ENCODE measurements at places on chromosomes 3 and 15. TPM values are rescaled to one million over a fixed set of nuclear protein-coding genes. Genes with fewer than 3 reads are reported as not detected.

- H3K36me3 ChIP-seq = no peaks in the 10 kb centered on the region
- peaks cover 20% of the 10 kb centered on the region for H3K27me3 ChIP-seq
- DNase-seq = peak; percentile 78
- H3K4me1 ChIP-seq = peaks cover 6% of the 10 kb centered on the region
- peak overlapping the region; percentile 77 for H3K4me3 ChIP-seq
Measured at GRCh38 chr15:29568840-29569532, 253.3 kb downstream of the TJP1 start.

- no peaks in the 10 kb centered on the region for H3K4me1 ChIP-seq
- no peaks in the 10 kb centered on the region for H3K27me3 ChIP-seq
- no peak overlapping the region for H3K27ac ChIP-seq
- no peak for DNase-seq
Measured at GRCh38 chr3:165784337-165784736, 52.9 kb downstream of the BCHE start.

Gene TRH
- total RNA-seq = 0.29 TPM

Gene EEFSEC
- total RNA-seq = 15.3 TPM

DNA sequence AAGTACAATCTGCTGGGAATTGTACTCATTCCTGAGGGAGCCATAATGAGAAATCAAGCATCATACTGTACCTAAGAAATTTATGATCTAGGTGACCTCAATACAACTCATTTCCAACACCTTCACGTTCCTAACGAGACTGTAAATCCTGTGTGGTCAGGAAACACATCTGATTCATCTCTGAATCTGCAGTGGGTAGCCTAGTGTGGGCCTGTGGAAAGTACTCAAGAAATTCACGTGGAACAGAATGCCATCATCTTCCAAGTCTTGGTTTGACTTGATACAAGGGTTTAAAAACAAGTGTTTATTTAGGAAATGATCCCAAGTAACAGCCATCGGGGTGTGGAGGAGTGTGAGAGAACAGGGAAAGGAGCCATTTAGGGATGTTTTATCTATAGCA is 568.9 kb downstream of the EDEM1 start:
- H3K27ac ChIP-seq = no peak overlapping the region
- H3K36me3 ChIP-seq = no peaks in the 10 kb centered on the region
- no peaks in the 10 kb centered on the region for H3K27me3 ChIP-seq

DNA sequence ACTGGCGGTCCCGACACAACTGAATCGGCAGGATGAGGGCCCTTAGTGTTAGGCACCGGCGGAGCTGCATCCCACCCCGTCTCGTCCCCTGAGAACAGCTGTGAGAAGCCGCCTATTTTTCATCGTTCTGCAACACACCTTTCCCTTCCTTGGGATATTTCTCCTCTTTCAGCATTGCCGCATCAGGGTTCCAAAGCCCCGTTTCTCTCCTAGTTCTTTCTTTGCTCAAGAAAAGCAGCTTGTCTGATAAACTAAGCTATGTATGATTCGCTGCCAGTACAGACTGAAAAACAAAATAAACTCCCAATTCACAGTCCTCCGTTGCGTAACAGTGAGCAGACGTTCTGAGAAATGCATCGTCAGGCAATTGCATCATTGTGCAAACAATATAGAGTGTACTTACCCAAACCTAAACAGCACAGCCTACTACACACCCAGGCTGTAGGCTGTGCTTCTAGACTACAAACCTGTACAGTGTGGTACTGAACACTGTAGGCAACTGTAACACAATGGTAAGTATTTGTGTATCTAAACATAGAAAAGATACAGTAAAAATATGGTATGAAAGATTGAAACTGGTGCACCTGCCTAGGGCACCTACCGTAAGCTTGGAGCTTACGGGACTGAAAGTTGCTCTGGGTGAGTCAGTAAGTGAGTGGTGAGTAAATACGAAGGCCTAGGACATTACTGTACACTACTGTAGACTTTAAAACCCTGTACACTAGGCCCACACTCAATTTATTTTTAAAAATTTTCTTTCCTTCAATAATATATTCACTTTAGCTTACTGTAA is 8.9 kb upstream of the ADAMTS17 start:
- no peak for DNase-seq
- H3K36me3 ChIP-seq = no peaks in the 10 kb centered on the region
- H3K4me3 ChIP-seq = no peak overlapping the region
- no peaks in the 10 kb centered on the region for H3K4me1 ChIP-seq

DNA sequence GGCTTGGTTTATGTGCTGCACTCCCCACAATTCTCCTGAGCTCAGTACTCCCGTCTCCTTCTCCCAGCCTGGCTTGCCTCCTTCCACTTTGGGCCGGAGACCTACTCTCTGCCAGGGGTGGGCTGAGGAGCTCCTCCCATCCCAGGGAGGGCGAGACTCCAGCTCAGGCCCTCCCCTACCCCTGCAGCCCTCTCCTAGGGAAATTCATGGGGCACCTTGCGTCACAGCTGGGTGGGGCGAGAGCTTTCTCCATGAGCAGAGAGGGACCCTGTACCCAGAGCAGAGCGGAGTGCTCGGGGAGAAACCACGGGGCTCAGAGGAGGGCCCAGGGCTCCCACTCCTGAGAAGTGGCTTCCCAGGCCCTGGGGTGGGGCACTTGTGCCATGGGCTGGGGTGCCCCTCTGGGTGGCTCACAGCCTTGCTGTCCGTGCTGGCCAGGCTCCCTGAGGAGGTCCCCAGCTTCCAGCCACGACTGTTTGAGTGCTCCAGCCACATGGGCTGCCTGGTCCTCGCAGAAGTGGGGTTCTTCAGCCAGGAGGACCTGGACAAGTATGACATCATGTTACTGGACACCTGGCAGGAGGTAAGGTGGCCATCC is 13.3 kb downstream of the VILL start:
- no peak for DNase-seq
- no peaks in the 10 kb centered on the region for H3K36me3 ChIP-seq
- H3K4me1 ChIP-seq = no peaks in the 10 kb centered on the region
- no peaks in the 10 kb centered on the region for H3K27me3 ChIP-seq
- H3K4me3 ChIP-seq = no peak overlapping the region

DNA sequence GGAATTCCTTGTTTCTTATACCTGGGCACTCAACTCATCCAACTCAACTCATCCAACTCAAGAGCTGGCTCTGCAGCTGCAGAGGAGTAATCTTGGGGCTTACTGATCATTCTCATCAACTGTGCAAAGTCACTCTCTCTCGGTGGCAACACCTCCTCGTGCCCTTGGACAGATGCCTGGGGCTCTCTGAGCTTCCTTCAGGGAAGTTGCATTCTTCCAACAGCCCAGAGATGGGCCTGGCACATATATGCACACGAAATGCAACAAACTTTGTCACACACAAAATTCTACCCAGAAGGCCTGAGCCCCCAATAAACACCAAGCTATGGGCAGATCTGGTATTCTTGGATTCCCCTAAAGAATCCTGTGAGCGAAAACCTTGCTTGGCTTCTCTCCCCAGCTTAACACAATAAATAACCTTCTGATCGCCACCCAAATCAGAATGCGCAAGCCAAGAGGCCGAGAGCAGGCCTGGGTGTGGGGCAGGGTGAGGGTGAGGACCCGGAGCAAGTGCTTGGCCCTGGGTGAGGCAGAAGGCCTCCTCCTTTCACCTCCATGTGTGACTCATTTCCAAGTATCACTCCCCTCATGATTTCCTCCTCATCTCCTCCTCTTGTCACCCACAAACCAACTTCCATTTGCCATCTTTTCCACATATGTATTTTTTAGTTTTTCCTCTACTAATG is 15.4 kb downstream of the TGM5 start:
- no peaks in the 10 kb centered on the region for H3K27me3 ChIP-seq
- H3K4me1 ChIP-seq = no peaks in the 10 kb centered on the region
- no peak for DNase-seq
- H3K36me3 ChIP-seq = no peaks in the 10 kb centered on the region
- no peak overlapping the region for H3K27ac ChIP-seq

- H3K36me3 ChIP-seq = peaks cover 61% of the 10 kb centered on the region
- no peaks in the 10 kb centered on the region for H3K27me3 ChIP-seq
- no peaks in the 10 kb centered on the region for H3K4me1 ChIP-seq
- DNase-seq = no peak
- no peak overlapping the region for H3K4me3 ChIP-seq
Measured at GRCh38 chr15:70669006-70669602, 94.3 kb downstream of the UACA start.

DNA sequence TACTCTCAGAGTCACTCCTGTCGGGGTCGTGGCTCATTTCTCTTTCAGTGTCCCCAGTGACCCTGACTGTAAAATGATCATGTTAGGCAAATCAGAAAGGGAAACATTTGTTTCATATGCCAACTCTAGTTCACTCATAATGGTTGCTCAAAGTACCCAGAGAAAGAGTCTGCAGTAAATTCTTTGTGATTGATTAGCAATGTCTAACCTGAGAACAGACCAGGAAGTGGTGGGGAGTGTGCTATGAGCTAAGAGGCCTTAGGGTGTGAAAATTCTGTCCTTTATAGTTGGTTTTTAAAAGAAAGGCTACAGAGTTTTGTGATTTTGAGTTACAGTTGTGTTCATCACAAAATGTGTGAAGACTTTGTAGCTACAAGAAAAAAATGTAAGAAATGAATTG is 108.9 kb downstream of the EDEM1 start:
- H3K4me3 ChIP-seq = no peak overlapping the region
- DNase-seq = no peak
- H3K4me1 ChIP-seq = no peaks in the 10 kb centered on the region
- H3K36me3 ChIP-seq = no peaks in the 10 kb centered on the region
- H3K27ac ChIP-seq = no peak overlapping the region

GRCh38 chr3:146589899-146590508 is 15.1 kb downstream of the PLSCR5 start:
- H3K4me3 ChIP-seq = no peak overlapping the region
- no peaks in the 10 kb centered on the region for H3K36me3 ChIP-seq
- no peak for DNase-seq

DNA sequence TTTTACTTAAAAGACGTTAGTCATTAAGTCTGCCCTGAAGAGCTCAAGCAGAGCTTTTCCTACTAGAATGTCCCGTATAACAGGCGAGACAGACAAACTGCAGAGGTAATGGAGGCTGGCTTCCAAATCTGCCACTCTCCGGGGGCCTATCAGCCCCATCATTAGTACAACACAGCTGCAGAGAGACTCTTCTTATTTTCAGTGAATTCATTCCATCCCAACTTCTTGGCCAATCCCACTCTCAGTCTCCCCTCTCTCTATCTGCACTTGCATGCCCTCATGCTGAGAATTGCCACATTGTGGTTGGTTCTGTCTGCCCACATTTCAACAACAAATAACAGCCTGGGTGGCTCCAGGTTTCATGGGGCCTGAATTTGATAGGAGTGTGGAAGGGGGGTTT is 412.7 kb downstream of the ERC2 start:
- H3K27ac ChIP-seq = no peak overlapping the region
- H3K36me3 ChIP-seq = no peaks in the 10 kb centered on the region
- H3K27me3 ChIP-seq = no peaks in the 10 kb centered on the region
- no peak overlapping the region for H3K4me3 ChIP-seq
- peaks cover 10% of the 10 kb centered on the region for H3K4me1 ChIP-seq

DNA sequence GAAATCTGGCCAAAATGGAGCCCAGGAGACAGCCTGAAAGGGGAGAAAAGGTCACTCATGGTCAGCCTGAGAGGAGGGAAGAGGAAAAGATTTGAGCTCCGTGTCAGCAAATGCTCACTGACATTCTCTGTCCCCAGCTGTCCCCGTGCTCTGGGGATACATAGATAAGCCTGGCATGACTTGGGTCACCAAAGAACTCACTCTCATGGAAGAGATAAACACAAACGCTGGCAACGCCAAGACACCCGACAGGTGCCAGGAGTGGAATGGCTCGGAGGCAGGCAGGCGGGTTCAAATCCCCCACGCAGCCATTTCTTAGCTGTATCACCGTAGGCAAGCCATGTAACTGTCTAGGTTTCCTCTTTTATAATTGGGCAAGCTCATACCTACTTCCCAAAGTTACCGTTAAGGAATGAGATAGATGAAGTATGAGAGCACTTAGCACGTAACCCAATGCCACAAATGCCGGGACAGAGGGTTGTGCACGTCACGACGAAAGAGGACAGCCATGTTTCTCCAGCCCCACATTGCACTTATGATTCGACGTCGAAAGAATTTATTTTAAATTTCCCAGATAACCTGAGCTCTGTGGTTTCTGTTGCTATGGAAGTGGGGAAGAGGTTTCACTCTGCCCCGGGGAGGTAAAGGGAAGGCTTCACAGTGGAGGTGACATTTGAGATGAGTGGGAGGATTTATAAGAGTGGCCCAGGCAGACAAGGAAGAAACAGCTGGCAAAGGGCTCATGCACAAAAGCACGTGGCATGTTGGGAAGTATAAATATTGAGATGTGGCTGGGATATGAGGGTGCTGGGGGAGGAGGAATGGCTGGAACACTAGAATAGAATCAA is 41.4 kb upstream of the TSEN2 start:
- H3K27me3 ChIP-seq = peaks cover 90% of the 10 kb centered on the region
- no peaks in the 10 kb centered on the region for H3K4me1 ChIP-seq
- DNase-seq = no peak
- no peaks in the 10 kb centered on the region for H3K36me3 ChIP-seq
- no peak overlapping the region for H3K4me3 ChIP-seq
- H3K27ac ChIP-seq = no peak overlapping the region

DNA sequence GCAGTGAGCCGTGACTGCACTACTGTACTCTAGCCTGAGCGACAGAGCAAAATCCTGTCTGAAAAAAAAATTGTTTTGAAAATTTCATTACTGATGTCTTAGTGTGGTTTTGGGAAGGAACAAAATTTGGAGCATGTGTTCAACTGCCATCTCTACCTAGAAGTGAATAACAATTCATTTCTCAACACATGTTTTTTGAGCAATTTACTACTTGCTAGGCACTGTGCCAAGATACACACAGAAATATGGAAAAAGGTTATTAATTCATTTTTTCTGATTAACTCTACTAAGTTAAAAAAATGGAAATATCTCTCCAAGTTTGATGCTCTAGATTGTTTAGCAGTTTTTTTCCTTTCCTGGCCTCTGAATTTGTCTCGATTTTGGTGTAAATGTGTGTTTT is 5.2 kb upstream of the TCF12 start:
- no peak overlapping the region for H3K4me3 ChIP-seq
- H3K4me1 ChIP-seq = no peaks in the 10 kb centered on the region
- no peaks in the 10 kb centered on the region for H3K27me3 ChIP-seq
- no peaks in the 10 kb centered on the region for H3K36me3 ChIP-seq
- H3K27ac ChIP-seq = no peak overlapping the region
- DNase-seq = no peak

Gene HTR3E
- not detected for total RNA-seq

Data from endodermal cell (in vitro differentiated cells).